ENCODE measurements at places on chromosomes 7 and 10.

GRCh38 chr10:3526727-3527501 lies 258.1 kb downstream of the KLF6 start:
- DNase-seq = peak; percentile 36

GRCh38 chr7:47738563-47739166 lies 156.8 kb upstream of the TNS3 start:
- no peak for DNase-seq

GRCh38 chr7:131753620-131754222 lies 197.3 kb upstream of the PODXL start:
- DNase-seq = no peak

- no peak for DNase-seq
These were observed 17.3 kb downstream of the ZNF775 start for GRCh38 chr7:150396426-150396825.

GRCh38 chr10:88243836-88244730 lies 339.0 kb downstream of the RNLS start:
- peak; percentile 87 for DNase-seq

- DNase-seq = no peak
These were observed 80.0 kb downstream of the CSTF2T start for GRCh38 chr10:51619365-51619764.

- DNase-seq = no peak
These were observed 636.6 kb downstream of the TNS3 start for GRCh38 chr7:46945328-46945727.

GRCh38 chr10:83108565-83109333 lies 1030.6 kb upstream of the GHITM start:
- DNase-seq = no peak

GRCh38 chr7:3928727-3929515 lies 627.9 kb downstream of the SDK1 start:
- no peak for DNase-seq

- peak; percentile 47 for DNase-seq
These were observed 8.2 kb upstream of the NDST2 start for GRCh38 chr10:73819513-73820093.

GRCh38 chr10:7406712-7407333 lies 4.0 kb downstream of the SFMBT2 start:
- peak; percentile 66 for DNase-seq

DNA sequence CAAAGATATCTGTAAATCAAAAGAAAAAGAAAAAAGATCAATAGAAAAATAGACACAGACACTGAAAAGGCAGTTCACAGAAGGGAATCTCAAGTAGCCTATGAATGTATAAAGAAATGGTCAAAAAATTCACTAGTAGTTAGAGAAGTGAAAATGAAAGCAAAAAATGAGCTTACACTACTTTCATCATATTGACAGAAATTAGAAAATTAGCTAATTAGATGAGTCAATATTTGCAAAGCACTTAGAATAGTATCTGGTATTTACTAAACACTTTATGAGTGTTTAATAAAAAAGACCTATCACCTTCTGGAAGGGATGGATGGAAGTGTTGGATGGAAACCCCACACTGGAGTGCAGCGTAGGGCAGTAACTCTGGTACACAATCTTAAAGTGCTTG lies 1.7 kb upstream of the CFAP58 start:
- no peak for DNase-seq

GRCh38 chr10:73950155-73950948 lies 39.4 kb downstream of the PLAU start:
- DNase-seq = no peak

DNA sequence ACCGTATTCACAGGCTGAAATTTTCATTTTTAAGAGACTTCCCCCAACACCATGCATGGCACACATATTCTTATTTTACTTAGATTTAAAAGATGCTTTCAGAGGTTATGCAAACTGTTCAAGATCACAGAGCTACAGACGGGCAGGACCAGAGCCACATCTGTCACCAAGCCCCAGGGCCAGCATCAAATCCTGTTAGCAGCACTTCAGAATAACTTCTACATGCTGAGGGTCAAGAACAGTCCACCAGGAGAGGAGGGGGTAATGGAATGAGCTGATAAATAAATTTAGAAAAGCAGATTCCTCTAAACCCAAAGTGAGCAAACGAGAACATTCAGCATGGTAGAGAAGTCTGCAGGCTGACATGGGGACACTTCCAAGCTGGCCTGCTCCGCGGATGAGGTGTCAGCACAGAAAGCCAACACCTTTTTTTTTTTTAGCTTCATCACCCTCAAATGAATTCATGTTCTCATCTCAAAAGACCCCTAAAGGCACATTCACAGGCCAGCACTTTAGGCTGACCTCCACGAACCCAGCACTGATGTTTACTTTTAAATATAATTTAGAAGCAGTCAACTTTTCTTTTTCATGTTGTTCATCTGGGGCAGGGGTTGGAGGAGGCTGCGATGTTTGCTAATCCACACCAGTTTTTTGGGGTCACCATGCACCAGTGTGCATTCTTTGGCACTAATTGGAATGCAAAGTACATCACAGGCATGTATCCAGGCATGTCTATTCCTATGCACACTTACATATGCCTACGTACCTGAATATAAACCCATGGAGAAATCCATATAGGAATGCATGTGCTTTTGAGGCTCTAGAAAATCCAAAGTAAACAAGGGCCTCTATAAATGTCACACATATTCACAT lies 249.0 kb downstream of the TNS3 start:
- DNase-seq = no peak

DNA sequence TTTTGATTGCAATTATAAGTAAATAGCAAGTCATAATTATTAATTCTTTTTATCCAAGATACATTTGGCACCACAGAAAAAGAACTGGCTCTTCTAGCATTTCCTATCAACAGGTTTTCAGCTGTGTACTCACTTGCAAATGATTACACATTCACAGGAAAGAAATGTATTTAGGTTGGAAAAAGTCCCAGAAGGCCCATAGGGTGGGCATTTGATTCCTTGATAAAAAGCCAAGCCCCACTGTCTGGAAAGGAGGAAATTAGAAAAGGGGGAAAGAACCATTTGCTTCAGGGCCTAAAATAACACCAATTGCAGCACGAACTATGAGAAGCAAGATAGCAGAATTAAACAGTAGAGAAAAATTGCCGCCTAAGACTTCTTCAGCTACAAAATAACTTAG lies 80.8 kb upstream of the COL1A2 start:
- no peak for DNase-seq

GRCh38 chr7:94400643-94401427 lies 6.1 kb downstream of the COL1A2 start:
- DNase-seq = no peak

- DNase-seq = no peak
These were observed 19.8 kb upstream of the DNAAF5 start for GRCh38 chr7:706721-707120.

DNA sequence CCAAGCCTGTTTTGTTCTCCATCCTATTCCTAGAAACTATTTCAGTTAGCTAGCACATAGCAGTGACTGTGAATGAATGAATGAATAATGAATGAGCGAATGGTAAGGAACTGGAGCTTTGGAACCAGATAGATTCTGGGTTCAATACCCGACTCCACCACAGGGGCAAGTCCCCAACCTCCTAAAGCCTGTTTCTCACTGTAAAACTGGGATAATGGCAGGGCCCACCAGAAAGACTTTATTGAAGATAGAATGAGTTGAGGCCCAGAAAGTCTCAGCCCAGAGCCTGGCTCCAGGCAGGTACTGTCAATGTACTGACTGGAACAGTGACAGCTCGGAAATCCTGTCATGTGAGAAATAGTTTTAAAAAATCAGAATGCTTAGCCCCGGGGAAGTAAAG lies 1.1 kb upstream of the CDH23 start:
- DNase-seq = no peak

GRCh38 chr7:14436878-14437277 lies 447.4 kb upstream of the ETV1 start:
- DNase-seq = no peak

DNA sequence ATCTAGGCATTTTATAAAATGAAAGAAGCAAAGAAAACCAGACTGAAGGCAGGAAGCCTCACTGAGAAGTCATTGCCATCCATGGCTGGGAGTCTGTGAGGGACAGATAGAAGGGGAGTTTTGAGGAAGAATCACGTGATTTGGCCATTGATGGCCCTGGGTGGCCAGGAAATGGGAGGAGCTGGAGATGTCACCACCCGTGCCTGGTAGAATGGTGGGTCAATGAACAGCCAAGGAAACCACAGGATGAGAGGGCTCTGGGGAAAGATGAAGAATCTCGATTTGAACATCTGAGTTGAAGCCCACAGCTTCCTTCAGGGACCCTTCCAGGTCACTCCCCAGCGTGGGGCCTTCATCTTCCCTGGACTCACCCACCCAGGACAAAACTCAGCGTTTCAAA lies 103.3 kb upstream of the CHST15 start:
- DNase-seq = no peak

DNA sequence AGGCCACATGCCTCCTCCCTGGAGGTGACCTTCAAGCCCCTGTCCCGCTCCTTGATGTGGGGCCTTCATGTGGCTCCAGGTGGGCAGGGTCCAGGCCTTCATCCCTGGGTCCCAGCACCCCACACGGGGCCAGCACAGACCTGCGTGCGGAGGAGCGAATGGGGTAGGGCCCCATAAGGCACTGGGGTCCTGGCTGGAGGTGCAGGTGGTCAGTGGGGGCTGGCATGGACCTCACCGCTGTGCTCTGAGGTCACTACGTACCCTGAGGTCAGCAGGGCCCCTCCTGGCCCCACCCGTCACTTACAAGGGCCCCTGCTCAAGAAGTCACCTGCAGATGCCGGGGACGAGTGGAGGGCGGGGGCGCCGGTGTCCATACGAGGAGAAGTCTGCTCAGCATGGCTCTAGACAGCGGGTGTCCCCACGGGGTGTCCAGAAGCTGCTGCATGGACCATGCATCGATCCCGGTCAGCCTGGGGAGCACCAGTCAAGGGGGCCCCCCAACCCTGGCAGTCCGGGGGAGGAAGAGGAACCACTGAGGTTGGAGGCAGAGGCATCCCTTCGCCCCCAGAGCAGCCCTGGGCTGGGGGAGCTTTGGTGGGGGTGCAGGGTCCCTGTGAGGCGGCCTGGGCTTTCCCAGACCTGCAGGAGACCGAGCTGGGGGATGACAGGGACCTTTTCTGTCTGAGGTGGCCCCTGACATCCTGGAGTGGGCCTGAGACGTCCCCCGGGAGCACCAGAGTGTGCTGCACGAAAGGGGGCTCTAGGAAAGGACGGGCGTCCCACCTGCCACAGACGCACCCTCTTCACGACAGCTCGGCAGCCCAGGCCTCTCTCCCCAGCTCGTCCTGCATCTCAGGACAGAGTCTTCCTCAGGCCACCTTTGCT lies 34.6 kb downstream of the UNCX start:
- DNase-seq = no peak

DNA sequence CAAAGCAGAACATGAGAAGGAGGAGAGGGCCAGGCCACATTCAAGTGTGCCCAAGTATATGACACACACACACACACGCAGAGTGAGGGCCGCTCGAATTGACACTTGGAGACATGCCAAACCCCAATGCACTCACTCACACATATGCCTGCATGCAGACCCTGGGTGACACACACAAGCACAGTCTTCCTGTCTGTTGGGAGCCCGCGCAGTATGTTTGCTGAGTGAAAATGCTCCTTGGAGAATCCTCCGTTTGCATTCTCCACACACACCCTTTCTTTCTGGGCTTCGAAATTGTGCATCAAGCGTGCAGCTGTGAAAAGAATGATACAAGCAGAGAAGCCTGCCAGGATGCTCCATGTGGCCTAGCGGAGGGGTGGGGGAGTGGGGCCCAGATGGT lies 120.9 kb downstream of the PLXNA4 start:
- DNase-seq = no peak

GRCh38 chr10:86497621-86498020 lies 24.0 kb downstream of the WAPL start:
- no peak for DNase-seq

DNA sequence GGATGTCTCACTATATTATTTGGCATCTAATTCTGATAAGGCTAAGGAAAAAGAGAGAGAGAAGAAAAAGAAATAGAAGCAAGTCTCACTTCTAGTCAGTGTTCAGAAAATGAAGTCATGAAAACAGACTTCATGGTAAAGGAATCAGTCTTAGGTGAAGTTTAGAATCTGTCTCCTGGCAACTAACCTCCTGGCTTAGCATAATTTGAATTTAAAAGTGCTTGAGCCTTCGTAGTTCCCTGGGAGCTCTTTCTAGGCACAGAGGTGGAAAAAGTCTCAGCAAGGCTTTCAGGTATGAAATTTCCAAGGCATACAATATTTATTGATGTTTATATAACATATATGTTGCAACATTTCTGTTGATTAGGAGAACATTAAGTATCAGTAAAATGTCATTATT lies 10.4 kb downstream of the CHRM2 start:
- no peak for DNase-seq

DNA sequence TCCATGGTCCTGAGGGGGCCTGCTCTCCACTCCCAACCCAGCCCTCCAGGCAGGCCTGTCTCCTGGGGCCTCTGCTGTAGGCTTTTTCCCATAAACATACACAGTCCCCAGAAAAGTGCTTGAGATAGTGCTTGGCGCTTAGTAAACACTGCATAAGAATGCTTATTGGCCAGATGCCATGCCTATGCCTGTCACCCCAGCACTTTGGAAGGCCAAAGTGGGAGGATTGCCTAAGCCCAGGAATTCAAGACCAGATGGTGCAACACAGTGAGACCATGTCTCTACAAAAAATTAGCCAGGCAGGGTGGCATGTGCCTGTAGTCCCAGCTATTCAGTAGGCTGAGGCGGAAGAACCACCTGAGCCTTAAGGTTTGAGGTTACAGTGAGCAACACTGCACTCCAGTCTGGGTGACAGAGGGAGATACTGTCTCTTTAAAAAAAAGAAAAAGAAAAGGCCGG lies 24.6 kb upstream of the ASL start:
- DNase-seq = no peak

DNA sequence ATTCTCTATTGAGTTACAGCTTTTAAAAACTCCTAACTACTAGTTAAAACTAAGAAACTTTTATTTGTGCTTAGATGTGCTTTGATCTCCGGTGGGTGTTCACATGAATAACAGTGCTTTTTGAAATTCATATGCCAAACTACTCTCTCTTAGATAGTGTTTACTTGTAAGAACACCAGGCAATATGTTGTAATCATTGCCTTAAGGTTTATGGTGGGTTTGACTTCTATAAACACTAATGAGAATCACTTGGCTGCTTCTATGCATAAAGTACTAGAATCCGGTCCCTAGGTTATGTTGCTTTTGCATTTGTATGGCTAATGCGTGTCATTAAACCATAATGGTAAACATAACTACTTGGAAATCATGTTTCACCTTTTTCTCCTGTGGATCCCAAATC lies 203.9 kb upstream of the VSTM2A start:
- DNase-seq = no peak

GRCh38 chr7:138926241-138926612 lies 55.0 kb downstream of the KIAA1549 start:
- no peak for DNase-seq

DNA sequence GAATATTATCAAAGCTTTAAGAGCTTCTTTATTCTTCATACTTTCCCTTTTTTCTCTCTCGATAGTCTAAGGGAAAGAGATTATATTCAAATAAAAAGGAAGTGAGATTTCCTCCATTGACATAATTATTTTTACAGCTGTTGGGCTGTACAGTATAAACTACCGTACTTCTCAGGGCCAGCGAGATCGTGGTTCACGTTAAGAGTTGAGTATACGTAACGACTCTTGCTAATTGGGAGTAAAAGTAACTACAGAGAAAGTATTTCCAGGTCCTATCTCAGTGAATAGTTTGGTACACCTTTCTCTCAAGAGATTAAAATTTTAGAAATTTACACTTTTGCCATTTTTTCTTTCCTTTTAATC lies 57.8 kb downstream of the INPP5F start:
- no peak for DNase-seq

GRCh38 chr10:125816548-125816947 lies 6.5 kb downstream of the UROS start:
- DNase-seq = no peak

- no peak for DNase-seq
These were observed 38.1 kb upstream of the PIK3AP1 start for GRCh38 chr10:96758423-96758822.

GRCh38 chr10:13118784-13119410 lies 18.9 kb downstream of the OPTN start:
- no peak for DNase-seq
